Stimulated activated CD8-positive, alpha-beta memory T cell treated with anti-CD3 and anti-CD28 coated beads, Interleukin-7, amount 100 ng/mL, for 1 hour (primary cell): ENCODE measurements at places on chromosomes 6 and 20.

- DNase-seq, result no peak
These were observed 35.0 kb upstream of the MLIP start for GRCh38 chr6:54076159-54076789.

DNA sequence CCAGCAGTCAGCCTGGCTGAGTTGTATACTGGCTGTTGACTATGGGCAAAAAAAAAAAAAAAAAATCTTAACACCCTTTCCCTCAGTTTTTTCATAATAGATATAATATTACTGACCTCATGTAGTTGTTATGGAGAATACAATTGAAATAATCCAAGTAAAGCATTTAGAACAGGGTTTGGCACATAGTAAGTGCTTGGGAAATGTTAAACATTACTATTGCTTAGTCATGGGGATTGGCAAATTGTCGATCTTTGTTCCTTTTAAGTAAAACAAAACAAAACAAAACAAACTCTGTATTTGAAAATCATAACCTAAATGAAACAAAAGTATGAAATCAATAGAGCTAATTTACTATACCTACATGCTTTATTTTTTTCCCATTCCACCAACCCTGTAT, 458.4 kb downstream of the GRIK2 start:
- DNase-seq, result no peak

GRCh38 chr20:41007481-41007880, 21.1 kb upstream of the TOP1 start:
- DNase-seq, result no peak

GRCh38 chr6:141359953-141360352, 772.8 kb upstream of the GJE1 start:
- no peak for DNase-seq

DNA sequence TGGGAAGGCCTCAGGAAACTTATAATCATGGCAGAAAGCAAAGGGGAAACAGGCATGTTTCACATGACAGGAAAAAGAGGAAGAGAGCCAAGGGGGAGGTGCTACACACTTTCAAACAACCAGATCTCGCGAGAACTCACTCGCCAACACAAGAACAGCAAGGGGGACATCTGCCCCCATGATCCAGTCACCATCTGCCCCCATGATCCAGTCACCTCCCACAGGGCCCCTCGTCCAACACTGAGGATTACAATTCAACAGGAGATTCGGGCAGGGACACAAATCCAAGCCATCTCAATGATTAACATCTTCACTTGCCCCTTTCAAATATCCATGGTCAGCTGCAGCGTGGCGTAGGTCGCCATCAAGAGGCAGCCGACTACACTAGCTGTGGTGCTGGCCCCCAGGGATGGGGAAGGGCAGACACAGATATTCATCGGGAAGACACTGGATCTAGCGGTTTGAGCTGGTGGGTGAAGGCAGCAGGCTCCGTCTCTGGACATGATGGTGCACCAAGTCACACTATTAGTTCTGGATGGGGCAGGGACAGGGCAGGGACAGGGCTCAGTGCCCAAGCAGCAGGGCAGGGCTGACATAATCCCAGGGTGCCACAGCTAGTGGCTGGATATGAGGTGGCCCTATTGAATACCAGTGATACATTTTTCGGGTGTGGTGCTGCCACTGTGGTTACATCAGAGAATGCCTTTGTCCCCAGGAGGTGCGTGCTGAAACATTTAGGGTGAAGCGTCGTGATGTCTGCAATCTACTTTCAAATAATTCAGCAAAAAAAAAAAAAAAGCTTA, 31.6 kb downstream of the TUBB2B start:
- DNase-seq, result no peak

DNA sequence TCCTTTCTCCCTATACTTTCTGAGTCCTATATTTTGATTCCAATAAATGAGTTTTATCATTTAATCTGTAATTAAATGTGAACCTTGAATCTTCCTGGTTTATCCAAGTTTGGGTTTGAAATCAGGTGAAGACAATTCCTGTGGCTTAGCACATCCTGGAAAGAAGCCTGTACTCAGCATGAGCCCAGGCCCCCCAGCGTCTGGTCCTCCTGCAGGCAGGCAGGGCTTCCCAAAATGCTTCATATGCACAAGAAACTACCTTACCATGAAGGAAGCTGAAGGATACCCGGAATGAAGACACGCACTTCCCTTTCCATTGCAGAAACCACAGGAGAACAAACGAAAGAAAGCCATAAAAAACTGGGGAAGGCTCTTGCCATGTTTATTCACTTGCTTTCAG, 157.4 kb upstream of the PDE10A start:
- DNase-seq, result no peak

DNA sequence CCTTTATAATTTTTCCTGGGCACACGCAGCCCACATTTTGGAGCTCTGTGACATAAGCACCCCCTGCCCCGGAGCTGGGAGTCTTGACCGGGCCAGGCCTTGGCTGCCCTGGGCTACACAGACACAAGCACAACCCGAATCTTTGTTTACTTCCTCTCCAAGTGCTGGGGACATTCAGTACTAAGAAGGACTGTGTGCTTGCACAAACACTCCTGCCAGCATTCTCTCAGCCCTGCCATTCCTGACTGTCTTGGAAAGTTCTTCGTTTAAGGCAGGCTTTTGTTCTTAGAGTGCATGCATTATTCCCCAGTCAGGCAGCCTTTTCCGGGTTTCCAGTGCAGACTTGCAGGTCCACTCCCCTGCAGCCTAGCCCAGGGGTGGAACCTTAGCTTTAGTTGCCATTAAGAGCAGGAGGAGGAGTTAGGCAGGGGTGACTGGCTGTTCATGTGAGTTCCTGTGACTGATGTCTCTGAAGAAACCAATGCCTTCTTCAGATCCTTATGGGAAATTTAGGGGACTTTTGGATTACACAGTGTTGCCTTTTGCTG, 28.6 kb downstream of the FOXO3 start:
- no peak for DNase-seq

GRCh38 chr6:29631860-29632731, 887 bp downstream of the GABBR1 start:
- no peak for DNase-seq

DNA sequence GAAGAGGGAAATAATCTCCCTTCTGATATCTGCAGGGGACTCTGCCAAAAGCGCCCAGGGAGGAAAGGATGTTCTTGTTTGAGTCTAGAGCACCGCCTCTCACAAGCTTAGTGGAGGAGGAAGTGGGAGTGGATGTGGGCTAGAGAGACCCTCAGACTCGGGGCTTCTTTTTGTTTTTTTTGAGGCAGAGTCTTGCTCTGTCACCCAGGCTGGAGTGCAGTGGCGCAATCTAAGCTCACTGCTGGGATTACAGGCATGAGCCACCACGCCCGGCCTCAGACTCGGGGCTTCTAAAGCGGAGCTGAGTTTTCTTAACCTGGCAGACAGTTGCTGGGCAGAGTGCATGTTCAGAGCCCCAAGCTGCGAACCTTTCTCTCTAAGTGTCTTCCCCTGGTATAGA, 310.8 kb downstream of the BMP7 start:
- no peak for DNase-seq

DNA sequence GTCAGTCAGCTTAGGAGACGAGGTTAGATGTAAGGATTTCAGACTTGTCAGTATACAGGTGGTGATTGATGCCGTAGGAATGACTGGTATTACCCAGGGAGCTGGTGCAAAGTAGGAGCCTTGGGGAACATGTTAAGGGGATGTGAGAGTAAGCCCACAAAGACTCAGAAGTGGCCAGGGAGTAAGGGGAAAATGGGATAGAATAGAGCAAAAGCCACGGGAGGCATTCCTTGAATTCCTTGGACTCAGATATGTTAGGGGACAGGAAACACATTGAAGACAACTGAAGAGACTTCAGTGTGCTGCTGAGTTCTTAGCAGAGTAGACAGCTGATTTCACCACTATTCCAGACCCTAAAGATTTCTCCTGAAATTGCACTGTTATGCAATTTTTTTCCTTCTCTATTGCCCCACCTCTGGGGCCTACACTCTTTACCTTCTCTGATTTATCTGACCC, 1.2 kb upstream of the ACAT2 start:
- no peak for DNase-seq

DNA sequence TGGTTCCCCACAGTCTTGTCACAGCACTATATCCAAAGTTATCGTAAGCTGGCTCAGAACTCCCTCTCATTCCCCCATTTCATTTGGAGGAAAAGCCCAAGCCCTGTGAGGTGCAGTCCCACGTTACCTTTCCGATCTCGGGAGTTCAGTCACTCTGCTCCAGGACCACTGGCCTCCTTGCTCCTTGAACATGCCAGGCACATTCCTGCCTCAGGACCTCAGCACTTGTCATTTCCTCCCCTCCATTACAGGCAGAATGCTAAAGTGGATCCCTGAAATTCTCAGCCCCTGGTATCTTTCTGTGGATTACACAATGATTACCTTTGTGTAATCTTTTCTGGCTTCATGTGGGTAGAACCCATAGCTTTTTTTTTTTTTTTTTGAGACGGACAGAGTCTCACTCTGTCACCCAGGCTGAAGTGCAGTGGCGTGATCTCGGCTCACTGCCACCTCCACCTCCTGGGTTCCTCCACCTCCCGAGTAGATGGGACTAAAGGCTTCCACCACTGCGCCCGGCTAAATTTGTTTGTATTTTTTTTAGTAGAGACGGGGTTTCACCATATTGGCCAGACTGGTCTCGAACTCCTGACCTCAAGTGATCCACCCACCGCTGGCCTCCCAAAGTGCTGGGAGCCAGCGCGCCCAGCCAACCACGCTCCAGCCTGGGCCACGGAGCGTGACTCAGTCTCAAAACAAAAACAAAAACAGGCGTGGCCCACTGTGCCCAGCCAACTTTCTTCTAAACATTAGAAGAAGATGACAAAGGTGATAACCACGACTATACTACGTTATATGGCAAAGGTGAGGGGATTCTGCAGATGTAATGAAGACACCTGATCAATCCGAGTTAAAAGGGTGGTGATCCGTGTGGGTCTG, 4.0 kb upstream of the OXT start:
- DNase-seq, result no peak

DNA sequence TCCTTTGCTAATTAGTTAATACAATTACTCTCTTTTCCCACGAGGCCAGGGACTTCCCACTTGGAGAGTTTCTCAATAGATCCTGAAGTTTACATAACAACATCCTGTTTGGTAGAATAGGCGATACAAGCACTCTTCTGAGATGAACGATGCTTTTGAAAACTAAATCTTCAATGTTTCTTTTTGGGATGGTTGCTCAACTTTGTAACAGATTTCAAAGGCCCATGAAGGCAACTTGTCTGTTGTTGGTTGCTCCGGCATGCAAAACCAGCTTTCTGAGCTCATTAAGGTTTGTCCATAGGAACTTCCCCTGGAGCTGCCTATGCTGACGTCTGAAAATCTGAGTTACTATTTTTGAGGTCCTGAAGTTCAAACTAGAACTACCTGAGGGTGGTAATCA, 25.9 kb upstream of the ROS1 start:
- DNase-seq, result no peak
